Osteocyte (in vitro differentiated cells): ENCODE measurements at places on chromosomes 11 and 22. TPM values are rescaled to one million over a fixed set of nuclear protein-coding genes. Genes with fewer than 3 reads are reported as not detected.
A peak's percentile ranks its signal among the peaks of the same experiment; 100 is the strongest.

DNA sequence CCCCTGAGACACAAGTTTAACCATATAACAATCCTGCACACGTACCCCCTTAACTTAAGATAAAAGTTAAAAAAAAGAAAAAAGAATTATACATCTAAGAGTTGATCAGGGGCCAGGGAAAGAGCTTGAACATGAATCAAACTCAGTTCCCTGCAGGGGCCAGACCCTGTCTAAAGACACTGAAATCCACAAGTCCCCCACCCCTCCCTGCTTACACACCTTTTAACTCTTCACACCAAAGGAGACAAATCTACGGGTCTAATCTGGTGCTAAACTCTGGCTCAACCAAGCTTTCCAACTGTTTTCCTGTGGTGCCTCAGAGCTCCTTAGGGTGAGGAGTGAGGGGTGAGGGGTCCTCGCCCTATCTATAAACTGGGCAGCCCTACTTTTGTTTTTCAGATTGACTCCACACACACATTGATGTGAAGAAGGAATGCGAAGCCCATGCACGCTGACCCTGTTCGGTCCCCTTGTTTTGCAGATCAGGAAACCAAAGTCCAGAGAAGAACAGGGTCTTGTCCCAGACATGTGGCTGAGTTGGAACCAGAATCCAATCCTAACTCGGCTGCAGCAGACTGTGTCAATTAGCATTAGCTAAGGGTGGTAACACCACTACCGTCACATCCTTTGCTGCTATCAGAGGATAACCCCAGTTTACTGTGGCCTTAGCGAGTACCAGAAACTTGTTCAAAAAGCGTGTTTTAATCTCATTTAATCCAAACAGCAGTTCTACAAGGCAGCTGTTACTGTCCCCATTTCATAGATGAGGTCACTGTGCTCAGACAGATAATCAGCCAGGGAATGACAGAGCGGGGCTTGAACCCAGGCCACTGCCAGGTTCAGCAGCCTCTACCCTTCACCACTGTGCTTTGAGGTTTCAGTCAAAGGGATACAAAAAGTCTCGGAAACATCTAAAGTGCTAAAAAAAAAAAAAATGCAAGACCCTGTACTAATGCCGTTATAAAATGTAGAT, 145.2 kb upstream of the SYT13 start:
- no peaks in the 10 kb centered on the region for H3K4me1 ChIP-seq
- DNase-seq = no peak
- no peaks in the 10 kb centered on the region for H3K36me3 ChIP-seq
- H3K4me3 ChIP-seq = no peak overlapping the region
- peaks cover 53% of the 10 kb centered on the region for H3K27me3 ChIP-seq

Gene SLC37A2
- 0.37 and 0.64 TPM in 2 replicates for total RNA-seq

DNA sequence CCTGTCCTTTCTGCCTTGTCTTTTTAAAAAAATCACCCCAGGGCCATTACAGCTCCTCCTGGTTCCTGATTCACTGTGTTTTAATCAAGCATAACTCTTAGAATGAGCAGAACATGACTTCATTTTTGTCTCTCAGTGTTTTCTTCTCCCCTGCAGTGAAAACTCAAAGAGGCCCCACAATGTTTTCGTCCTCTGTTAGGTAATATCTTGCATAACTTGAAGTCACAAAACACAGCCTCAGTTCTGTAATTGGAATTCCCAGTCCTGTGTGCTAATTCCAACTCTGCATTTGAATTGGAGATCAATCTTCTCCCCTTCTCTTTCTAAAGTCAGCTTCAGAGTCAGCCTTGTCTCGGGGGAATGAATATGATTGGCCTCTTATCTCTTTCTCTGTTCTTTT, 186.5 kb upstream of the NAV2 start:
- H3K36me3 ChIP-seq = no peaks in the 10 kb centered on the region
- no peak overlapping the region for H3K4me3 ChIP-seq
- no peak for DNase-seq
- H3K4me1 ChIP-seq = no peaks in the 10 kb centered on the region
- H3K27ac ChIP-seq = no peak overlapping the region

DNA sequence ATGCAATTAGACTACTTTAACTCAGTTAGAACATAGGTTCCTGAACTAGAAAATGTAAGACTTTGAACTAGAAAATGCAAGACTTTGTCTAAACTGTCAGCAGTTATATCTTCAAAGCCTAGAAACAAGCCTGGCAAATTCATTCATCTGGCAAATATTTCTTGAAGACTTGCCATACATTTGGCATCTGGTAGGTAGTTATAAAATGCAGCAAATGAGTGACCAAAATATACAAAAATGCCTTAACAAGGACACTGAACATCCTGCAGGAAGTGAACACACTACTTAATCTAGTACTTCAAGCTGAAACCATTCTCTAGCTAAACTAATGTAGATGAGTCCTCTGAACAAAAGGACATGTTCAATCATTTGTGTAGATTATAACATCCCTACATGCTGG, 84.7 kb upstream of the SCUBE2 start:
- H3K27me3 ChIP-seq = no peaks in the 10 kb centered on the region
- DNase-seq = no peak
- H3K4me3 ChIP-seq = no peak overlapping the region
- H3K27ac ChIP-seq = no peak overlapping the region
- peaks cover 11% of the 10 kb centered on the region for H3K4me1 ChIP-seq

DNA sequence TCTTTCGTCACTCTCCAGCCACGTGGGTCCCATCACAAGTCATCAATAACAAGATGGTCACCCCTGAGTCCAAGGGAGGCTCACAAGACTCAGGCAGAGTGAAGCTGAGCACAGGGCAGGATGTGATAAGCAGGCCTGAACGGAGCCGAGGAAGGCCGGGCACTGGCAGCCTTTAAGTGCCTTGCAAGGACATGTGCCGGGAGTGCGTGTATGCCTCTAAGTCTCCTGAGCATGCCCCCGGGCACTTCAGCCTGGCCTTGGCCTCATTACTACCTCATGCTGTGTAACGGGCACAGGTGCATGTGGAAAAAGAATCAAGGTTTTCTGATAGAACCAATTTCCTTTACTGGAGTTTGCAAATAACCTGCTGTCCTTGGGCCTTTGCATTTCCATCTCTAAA, 55.8 kb downstream of the UBASH3B start:
- no peak overlapping the region for H3K4me3 ChIP-seq
- peaks cover 66% of the 10 kb centered on the region for H3K4me1 ChIP-seq
- peaks cover 3% of the 10 kb centered on the region for H3K36me3 ChIP-seq

Gene CBLIF
- total RNA-seq = not detected in 2 replicates

Gene LRRC10B
- total RNA-seq = not detected in 2 replicates

Gene C11orf42
- not detected in 2 replicates for total RNA-seq

Gene FOLR2
- total RNA-seq = not detected in 2 replicates

DNA sequence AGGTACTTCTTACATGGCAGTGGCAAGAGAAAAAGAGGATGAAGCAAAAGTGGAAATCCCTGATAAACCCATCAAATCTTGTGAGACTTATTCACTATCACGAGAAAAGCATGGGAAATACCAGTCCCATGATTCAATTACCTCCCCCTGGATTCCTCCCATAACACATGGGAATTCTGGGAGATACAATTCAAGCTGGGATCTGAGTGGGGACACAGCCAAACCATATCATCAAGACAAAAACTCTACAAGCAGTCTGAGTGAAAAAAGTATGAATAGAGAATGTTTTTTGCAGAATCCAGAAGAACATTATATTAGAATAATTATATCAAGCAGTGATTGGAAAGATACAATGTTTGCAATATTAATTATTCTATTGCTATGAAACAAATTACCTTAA, 893.7 kb downstream of the FAM181B start:
- no peak for DNase-seq
- H3K4me1 ChIP-seq = no peaks in the 10 kb centered on the region
- no peak overlapping the region for H3K27ac ChIP-seq
- no peak overlapping the region for H3K4me3 ChIP-seq
- H3K27me3 ChIP-seq = peaks cover 12% of the 10 kb centered on the region

Gene ALX4
- not detected in 2 replicates for total RNA-seq

- no peaks in the 10 kb centered on the region for H3K4me1 ChIP-seq
- no peak overlapping the region for H3K27ac ChIP-seq
- no peak overlapping the region for H3K4me3 ChIP-seq
- peaks cover 4% of the 10 kb centered on the region for H3K36me3 ChIP-seq
- no peaks in the 10 kb centered on the region for H3K27me3 ChIP-seq
Measured at GRCh38 chr11:103749158-103749557, 287.3 kb upstream of the DDI1 start.

Gene ISX
- not detected in 2 replicates for total RNA-seq

- no peak overlapping the region for H3K27ac ChIP-seq
- H3K27me3 ChIP-seq = no peaks in the 10 kb centered on the region
- no peak for DNase-seq
- H3K4me1 ChIP-seq = peaks cover 32% of the 10 kb centered on the region
- H3K4me3 ChIP-seq = no peak overlapping the region
- peaks cover 7% of the 10 kb centered on the region for H3K36me3 ChIP-seq
Measured at GRCh38 chr11:2821891-2822290, 63.7 kb downstream of the CDKN1C start.

DNA sequence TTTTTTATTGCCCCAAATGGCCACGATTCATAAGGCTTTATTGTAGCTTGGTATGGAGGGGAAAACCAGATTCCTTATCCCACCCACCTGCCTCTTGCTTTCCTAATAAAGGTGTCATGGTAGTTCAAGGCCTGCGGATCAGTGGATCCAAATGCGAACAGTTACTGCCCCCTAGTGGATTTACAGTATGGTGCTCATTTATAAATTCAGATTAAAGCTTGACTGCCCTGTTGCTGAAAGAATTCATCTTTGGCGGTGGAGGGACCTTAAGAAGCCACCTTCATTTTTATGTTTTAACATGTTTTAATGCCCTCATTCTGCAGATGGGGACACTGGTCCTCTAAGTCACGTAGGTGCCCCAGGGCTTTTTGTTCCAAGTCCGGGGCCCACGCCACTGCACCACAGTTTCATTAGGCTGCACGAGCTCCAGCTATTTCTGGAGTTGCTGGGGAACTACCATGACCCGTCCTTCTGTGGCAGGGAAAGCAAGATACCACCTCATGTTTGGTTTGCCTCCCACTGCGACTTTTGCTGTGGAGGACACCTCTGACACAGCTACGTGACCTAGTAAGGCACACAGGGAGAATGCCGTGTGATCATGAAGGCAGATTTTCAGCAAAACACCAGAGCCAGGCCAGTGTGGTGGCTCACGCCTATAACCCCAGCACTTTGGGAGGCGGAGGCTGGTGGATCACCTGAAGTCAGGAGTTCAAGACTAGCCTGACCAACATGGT, 15.6 kb upstream of the INCENP start:
- H3K36me3 ChIP-seq = no peaks in the 10 kb centered on the region
- no peak for DNase-seq
- peaks cover 13% of the 10 kb centered on the region for H3K4me1 ChIP-seq

Gene MS4A3
- total RNA-seq = not detected in 2 replicates

GRCh38 chr11:35126000-35126878, 12.7 kb upstream of the CD44 start:
- H3K4me3 ChIP-seq = no peak overlapping the region
- no peak overlapping the region for H3K27ac ChIP-seq
- no peaks in the 10 kb centered on the region for H3K4me1 ChIP-seq
- peaks cover 10% of the 10 kb centered on the region for H3K27me3 ChIP-seq
- DNase-seq = no peak

Gene NAT10
- total RNA-seq = 36.1 and 38.6 TPM in 2 replicates

Gene OR10A2
- not detected in 2 replicates for total RNA-seq

- H3K27ac ChIP-seq = no peak overlapping the region
- H3K4me3 ChIP-seq = no peak overlapping the region
- peaks cover 12% of the 10 kb centered on the region for H3K27me3 ChIP-seq
- H3K4me1 ChIP-seq = peaks cover 6% of the 10 kb centered on the region
- H3K36me3 ChIP-seq = peaks cover 6% of the 10 kb centered on the region
- DNase-seq = no peak
Measured at GRCh38 chr22:38862375-38863329, 9.4 kb downstream of the CBX6 start.

DNA sequence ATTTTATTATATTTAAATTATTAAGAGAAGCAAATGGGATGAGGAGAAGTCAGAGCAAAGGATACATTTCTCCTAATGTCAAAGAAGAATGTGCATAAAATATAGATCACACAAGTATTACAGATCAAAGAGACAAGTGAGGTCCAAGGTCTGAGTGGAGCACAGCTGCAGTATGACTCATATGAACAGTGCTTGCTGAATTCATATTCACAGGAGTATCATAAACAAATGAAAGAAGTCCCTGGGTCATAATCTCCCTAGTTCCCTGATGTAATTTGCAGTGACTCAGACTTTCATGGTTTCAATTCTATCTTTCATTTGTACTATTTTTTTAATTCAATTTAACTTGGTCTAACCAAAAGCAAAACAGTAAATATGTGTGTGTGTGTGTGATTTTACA, 499.0 kb upstream of the CCDC179 start:
- no peak overlapping the region for H3K4me3 ChIP-seq
- H3K36me3 ChIP-seq = no peaks in the 10 kb centered on the region
- H3K27ac ChIP-seq = peak overlapping the region; percentile 17
- peaks cover 16% of the 10 kb centered on the region for H3K4me1 ChIP-seq
- DNase-seq = no peak
- H3K27me3 ChIP-seq = no peaks in the 10 kb centered on the region

GRCh38 chr11:2097998-2098690, 41.0 kb downstream of the IGF2 start:
- H3K36me3 ChIP-seq = no peaks in the 10 kb centered on the region
- peaks cover 48% of the 10 kb centered on the region for H3K4me1 ChIP-seq
- H3K27me3 ChIP-seq = no peaks in the 10 kb centered on the region
- peak overlapping the region; percentile 14 for H3K27ac ChIP-seq
- no peak overlapping the region for H3K4me3 ChIP-seq
- no peak for DNase-seq

- H3K4me3 ChIP-seq = no peak overlapping the region
- H3K36me3 ChIP-seq = peaks cover 45% of the 10 kb centered on the region
- DNase-seq = no peak
- H3K27ac ChIP-seq = peak overlapping the region; percentile 9
Measured at GRCh38 chr22:27756212-27756660, 45.3 kb downstream of the MN1 start.

- H3K27me3 ChIP-seq = no peaks in the 10 kb centered on the region
- peaks cover 17% of the 10 kb centered on the region for H3K36me3 ChIP-seq
Measured at GRCh38 chr11:128737704-128738103, 43.8 kb downstream of the FLI1 start.

Gene GAB4
- not detected in 2 replicates for total RNA-seq

DNA sequence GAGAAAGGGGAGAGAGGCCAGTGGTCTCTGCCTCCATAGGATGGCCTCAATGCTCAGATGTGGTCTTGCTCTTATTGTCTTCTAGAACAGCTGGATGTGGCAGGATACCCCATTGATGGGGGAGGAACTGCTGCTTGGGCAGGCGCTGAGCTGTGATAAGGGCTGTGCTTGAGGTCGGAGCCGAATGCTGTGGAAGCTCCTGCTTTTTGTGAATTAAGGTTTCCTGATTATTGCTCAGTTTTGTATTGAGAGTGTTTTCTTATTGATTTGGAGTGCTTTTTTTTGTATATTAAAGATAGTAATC, 57.2 kb downstream of the CABIN1 start:
- H3K27ac ChIP-seq = no peak overlapping the region
- H3K4me1 ChIP-seq = no peaks in the 10 kb centered on the region
- DNase-seq = no peak
- H3K4me3 ChIP-seq = no peak overlapping the region
- no peaks in the 10 kb centered on the region for H3K27me3 ChIP-seq
